ENCODE measurements at places on chromosomes 2 and 18.

DNA sequence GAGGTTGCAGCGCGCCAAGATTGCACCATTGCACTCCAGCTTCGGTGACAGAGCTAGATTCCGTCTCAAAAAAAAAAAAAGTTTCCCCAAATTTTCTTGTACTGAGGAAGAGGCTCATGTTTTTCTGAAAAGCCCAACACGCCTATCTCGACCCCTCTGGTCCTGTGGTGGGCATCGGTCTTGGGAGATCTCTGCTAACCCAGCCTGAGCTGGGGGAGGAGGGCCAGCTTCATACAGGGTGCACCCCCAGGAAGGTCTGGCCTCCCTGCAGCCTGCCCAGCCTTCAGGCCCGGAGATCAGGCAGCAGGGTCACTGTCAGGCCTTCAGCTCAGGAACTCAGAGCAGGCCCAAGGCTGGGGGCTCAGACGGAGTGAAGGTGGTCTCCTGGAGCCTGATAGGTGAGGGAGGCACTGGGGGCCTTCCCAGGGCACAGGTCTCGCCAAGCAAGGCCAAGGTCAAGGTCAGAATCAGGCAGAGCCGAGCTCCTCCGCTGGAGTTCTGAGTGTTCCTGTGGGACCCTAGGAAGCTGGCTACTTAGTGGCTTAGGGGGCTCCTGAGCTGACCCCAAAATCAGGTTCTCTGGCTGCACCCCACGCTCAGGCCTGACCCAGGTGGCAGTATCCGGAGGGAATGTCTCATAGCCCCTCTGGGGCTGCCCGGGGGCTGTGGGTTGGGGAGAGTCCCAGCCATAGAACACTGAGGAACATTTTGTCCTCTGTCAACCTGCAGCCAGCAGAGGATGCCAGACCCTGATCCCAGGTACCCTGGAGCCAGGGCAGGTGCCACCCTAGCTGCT is 37.9 kb upstream of the SMAD7 start:
- DNase-seq, result no peak

DNA sequence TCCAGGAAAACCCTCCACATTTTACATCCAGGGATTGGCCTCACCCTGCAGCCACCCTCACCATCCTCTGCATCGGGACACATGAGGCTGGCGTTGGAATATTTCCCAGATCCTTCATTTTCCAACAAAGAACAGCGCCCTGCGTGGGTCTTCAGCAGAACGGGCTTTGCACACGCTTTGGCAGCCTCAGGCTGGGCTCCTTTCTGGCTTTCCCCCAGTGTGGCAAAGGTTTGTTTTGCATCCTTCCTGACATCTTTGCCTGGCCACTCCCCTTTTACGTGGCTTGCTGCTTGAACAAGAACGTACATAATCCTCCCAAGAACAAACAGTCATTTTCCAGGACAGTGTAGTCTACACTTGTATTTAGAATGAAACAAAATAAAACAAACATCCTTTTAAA is 25.6 kb upstream of the GREB1 start:
- no peak for DNase-seq

DNA sequence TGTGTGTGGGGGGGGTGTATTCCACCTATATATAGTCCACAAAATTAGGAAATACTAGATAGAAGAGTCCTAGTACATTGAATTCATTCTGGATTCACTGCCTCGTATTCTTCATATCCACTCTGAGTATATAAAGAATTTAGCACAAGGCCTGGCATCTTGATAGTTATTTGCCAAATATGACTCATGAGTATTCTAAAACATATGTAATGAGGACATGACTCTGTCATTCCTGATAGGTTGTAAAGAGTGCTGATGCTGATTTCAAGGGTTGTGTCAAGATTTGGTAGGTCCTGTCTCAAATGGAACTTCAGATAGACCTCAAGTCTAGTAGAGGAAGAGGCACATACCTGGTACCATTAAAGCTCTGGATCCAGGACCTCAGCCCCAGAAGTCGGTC is 173.4 kb upstream of the BOD1L2 start:
- no peak for DNase-seq

GRCh38 chr2:122478771-122479170 is 723.3 kb downstream of the TSN start:
- no peak for DNase-seq

- DNase-seq, result no peak
Measured at GRCh38 chr18:5626130-5626880, 82.5 kb upstream of the EPB41L3 start.

GRCh38 chr2:220466251-220466691 is 838.8 kb downstream of the SLC4A3 start:
- no peak for DNase-seq

DNA sequence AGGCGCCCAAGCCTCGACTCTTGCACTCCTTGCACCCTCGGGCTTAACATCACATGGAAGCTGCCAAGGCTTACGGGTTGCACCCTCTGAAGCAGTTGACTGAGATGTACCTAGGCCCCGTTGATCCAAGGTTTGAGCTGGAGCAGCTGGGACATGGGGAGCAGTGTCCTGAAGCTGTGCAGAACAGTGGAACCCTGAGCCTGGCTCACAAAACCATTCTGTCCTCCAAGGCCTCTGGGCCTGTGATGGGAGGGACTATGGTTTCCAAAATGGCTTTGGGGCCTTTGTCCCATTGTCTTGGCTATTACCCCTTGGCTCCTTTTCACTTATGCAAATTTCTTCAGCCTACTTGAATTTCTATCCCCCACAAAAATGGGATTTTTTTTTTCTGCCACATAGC is 454.0 kb downstream of the PIK3C3 start:
- DNase-seq, result no peak

DNA sequence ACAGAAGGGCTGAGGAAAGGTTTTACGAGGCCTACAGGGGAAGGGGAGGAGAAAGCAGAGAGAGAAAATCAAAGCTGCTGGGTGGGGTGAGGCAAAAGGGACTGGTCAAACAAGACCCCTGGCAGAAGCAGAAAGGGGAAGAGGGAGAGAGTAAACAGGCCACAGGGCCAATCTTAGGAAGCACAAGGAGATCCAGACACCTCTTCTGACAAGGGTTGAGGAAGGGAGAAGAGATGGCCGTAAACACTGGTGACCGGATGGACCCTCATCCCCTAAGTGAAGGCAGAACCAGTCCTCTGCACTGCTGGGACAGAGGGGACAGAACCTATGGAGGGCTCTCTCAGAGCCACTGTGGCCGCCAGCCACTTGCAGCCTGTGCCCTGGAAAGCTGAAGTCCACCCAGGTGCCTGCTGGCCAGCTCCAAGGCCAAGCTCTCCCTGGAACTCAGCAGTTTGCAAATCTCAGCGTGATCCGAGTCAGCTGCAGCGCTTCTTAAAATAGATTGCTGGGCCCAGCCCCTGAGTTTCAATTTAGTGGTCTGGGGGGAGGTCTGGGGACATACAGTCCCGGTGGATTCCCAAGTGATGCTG is 108.8 kb downstream of the TMEM163 start:
- no peak for DNase-seq

GRCh38 chr2:172704072-172704936 is 31.3 kb upstream of the RAPGEF4 start:
- DNase-seq, result peak; percentile 62

DNA sequence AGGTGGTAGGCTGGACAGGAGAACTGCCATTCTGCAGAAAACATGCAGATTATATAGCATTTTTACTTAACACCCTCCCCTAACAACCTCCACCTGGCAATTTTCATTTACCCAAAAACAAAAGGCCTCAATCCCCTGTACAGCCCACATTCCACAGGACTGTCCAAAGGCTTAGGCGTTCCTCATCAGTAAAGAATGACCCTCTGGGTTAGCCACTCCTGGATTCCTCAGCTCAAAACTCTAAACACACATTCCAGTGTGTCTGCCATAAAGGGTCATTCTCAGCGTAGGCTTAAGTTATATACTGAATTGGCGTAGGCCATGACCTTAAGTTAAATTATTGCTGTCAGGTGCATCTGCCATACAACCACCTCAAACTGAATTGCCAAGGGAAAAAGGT is 261.8 kb upstream of the CHAC2 start:
- peak; percentile 13 for DNase-seq

- peak; percentile 63 for DNase-seq
Measured at GRCh38 chr2:164808776-164809175, 32.8 kb downstream of the COBLL1 start.

GRCh38 chr2:17981936-17982335 is 103.5 kb downstream of the KCNS3 start:
- DNase-seq, result peak; percentile 42

GRCh38 chr2:48272199-48272598 is 257.8 kb upstream of the STON1 start:
- DNase-seq, result no peak

- no peak for DNase-seq
Measured at GRCh38 chr2:167581961-167582574, 665.3 kb downstream of the STK39 start.

DNA sequence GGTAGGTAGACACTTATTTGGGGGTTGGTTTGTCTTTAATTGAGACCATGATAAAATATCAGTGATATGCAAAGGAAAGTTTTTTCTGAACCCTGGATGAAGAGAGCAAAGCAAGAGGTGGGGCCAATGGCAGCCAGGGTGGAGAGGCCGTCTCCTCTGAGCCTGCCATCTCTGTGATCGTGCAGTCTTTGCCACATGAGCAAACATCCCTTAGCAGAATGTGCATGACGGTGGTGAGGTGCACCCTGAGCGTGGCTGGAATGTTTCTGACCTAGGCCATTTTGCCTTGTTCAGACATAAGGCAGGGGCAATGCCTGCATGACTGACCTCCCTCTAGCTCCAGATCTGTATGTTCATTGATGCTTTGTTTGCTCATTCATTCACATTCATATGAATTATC is 6.0 kb downstream of the NCK2 start:
- DNase-seq, result no peak

- peak; percentile 18 for DNase-seq
Measured at GRCh38 chr2:63012541-63012940, 38.1 kb upstream of the OTX1 start.

- no peak for DNase-seq
Measured at GRCh38 chr2:96170626-96171025, 25.4 kb upstream of the DUSP2 start.

DNA sequence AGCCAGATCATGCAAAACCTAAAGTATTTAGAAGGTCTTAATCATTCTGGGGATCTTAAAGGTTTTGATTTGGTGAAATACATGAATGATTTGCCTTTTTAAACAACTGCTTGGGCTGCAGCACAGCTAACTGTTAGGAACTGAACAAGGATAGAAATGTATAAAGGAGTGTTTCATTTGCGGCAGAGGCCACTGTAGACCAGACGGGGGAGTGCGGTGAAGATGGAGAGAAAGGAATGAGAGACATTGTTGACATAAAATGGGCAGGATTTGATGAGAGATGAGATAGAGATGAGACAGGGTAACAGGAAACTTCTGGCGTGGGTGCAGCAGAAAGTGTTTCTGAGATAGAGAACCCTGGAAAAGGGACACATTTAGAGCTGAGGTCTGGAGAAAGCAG is 308.1 kb downstream of the TMX3 start:
- peak; percentile 84 for DNase-seq

DNA sequence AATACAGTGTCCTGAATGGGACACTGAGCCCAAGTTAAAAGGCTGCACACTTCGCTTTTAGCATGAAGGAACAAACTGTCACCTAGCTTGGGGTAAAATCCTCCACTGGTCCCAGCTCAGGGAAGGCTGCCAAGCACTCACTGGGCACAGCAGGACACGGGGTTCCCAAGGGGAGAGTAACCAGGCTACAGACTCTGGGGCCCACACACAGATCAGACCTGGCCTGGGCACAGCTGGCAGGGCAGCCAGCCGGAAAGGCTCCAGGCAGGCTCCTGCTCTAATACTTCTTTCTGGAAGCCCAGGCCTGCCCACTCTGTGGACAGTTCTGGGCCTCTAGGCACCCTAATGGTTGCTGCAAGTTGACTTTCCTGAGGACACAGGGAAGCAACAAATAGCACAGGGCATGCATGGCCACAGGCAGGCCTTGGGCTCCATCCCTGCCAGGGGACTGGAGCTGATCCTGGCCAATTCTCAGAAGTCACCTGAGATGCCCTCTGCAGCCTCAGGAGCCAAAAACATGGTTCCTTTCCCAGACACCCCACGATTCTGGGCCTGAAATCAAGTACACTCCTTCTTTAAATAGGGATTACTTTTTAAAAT is 18.7 kb upstream of the SULT1C3 start:
- DNase-seq, result peak; percentile 45

GRCh38 chr18:50706199-50706598 is 113.6 kb downstream of the MRO start:
- no peak for DNase-seq

DNA sequence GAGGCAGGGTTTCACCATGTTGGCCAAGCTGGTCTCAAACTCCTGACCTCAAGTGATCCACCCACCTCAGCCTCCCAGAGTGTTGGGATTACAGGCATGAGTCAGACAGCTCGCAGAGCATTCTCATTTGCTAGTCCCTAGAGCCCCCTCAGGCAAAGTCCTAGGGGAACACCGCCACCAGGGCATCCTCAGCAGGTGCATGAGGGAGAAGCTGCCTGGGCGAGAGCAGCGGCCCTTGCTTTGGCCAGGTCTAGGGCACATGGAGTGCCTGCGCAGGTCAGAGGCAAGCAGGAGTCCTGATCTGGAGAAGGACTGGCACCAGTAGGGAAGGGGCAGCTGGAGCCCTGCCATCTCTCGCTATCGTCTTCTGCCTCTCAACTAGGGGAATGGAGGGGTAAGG is 32.4 kb downstream of the NGEF start:
- DNase-seq, result no peak

DNA sequence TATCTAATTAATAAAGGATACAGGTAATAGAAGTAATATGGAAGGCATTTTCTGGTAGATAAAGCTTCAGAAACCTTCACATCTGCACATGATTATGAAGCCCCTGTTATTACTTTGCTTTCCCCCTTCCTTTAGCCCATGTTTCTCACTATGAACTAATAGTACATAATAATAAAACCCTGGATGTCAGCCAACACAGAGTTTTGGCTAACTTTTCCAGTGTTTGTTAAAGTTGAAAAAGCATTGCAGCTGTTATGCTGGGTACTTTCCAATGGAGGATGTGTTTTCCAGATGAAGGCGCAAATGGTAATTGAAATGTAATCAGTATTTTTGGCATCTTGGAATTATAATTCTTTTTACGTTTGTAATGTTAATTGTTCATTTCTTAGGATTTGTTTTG is 43.5 kb downstream of the SPTBN1 start:
- peak; percentile 82 for DNase-seq

All from myocyte (in vitro differentiated cells).